Activated CD4-positive, alpha-beta T cell treated with anti-CD3 and anti-CD28 coated beads for 36 hours (primary cell): ENCODE measurements at places on chromosomes 1 and 21. TPM values are rescaled to one million over a fixed set of nuclear protein-coding genes. Genes with fewer than 3 reads are reported as not detected.

DNA sequence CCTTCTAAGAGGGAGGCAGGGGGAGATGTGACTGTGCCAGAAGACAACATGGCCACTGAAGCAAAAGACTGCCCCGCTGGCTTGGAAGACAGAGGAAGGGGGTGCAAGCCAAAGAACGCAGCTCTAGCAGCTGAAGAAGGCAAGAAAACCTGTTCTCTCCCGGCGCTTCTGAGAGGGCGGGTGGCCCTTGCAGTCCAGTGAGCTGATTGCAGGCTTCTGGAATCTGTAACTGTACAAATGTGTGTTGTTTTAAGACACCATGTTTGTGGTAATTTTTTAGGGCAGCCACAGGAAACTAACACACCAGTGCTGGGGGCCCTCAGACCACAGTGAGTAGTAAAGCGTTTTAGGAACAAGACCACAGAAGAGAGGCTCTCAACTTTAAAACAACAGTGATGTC is 47.0 kb downstream of the CD46 start:
- H3K4me3 ChIP-seq = no peak overlapping the region
- no peaks in the 10 kb centered on the region for H3K27me3 ChIP-seq
- peaks cover 19% of the 10 kb centered on the region for H3K36me3 ChIP-seq
- no peak for DNase-seq

DNA sequence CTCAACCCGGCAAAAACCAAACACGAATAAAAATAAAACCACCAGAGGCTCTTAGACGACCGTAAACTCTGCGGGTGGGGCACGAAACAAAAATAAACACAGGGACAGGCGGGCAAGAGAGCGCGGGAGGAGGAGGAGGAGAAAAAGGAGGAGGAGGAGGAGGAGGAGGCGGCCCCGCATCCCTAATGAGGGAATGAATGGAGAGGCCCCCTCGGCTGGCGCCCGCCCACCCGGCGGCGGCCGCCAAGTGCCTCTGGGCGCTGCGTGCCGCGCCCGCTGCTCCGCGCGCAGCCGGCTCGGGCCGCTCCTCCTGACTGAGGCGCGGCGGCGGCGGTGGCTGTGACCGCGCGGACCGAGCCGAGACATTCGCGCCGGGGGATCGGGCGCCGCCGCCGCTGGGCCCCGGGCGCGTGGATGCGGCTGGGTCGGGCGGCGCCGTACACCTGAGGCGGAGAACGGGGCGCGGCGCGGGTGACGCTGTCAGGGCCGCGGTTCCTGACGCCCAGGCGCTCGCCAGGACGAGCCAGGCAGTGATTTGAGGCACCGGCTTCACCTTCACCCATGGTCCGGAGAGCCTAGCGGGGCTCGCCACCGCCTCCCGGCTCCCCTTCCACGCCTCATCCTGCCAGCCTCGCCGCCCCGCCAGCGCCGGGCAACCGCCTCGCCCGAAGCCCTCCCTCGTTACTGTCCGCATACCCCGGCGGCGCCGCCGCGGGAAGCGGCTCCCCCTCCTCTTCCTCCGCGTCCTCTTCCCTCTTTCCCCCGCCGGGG is at the start of gene MARK1:
Gene MARK1 (plus strand): TSS at position 229 of the 771 bp plus-strand sequence. CDS start 687 bp downstream, outside the sequence.
- H3K36me3 ChIP-seq = peaks cover 1% of the 10 kb centered on the region
- H3K4me1 ChIP-seq = peaks cover 9% of the 10 kb centered on the region
- H3K27me3 ChIP-seq = peaks cover 62% of the 10 kb centered on the region
- peak within 1 kb of the TSS; percentile 42 for H3K27ac ChIP-seq

GRCh38 chr21:31520561-31521098 is 138.9 kb upstream of the SOD1 start:
- H3K4me3 ChIP-seq = no peak overlapping the region
- no peaks in the 10 kb centered on the region for H3K27me3 ChIP-seq
- DNase-seq = no peak
- H3K4me1 ChIP-seq = peaks cover 4% of the 10 kb centered on the region

Gene ENAH
- 0.81 TPM for total RNA-seq

DNA sequence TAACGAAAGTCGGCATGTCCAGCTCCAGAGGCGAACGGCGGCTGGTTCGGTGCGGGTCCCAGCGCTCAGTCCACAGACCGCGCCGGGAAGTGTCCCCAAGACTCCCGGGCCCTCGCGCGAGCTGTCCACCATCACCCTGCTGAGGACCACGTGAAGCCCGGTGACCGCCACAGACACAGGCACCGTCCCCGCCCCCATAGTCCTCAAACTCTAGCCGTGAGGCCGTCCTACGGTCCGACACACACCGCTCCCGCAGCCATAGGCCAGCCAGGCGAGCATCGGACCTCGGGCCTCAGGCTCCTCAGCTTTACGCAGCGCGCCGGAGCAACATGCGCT is 535 bp downstream of the SETD4 start:
- H3K4me3 ChIP-seq = peak overlapping the region; percentile 89
- peaks cover 14% of the 10 kb centered on the region for H3K4me1 ChIP-seq
- H3K27me3 ChIP-seq = no peaks in the 10 kb centered on the region
- no peak for DNase-seq
- peaks cover 30% of the 10 kb centered on the region for H3K36me3 ChIP-seq
- H3K27ac ChIP-seq = peak overlapping the region; percentile 92

GRCh38 chr1:28129150-28129549 is 40.7 kb upstream of the EYA3 start:
- no peaks in the 10 kb centered on the region for H3K36me3 ChIP-seq
- H3K27me3 ChIP-seq = peaks cover 13% of the 10 kb centered on the region
- no peak overlapping the region for H3K27ac ChIP-seq
- no peak for DNase-seq
- H3K4me1 ChIP-seq = no peaks in the 10 kb centered on the region

Gene GJB5
- total RNA-seq = not detected

GRCh38 chr21:36010801-36011200 is 49.5 kb downstream of the SETD4 start:
- no peaks in the 10 kb centered on the region for H3K4me1 ChIP-seq
- H3K27me3 ChIP-seq = peaks cover 7% of the 10 kb centered on the region
- no peak overlapping the region for H3K27ac ChIP-seq

DNA sequence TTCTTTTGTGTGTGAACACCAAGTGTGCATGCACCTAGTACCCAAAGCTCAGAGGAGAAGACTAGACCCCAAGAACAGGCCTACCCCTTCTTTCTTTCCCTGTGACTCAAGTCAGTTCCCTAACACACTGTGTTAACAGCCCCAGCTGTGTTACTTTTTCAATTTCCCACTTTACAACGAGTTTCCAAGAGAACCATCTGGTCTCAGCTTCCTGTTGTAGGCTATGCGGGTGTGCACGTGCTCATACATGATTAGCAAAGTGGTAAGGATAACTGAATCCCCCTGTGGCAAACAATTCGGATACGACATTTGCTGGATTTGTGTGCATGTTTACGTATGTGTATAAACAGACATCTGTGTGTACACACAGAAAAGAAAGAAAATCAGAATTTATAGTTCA is 17.9 kb downstream of the IFNAR2 start:
- peak overlapping the region; percentile 72 for H3K27ac ChIP-seq
- H3K36me3 ChIP-seq = peaks cover 83% of the 10 kb centered on the region
- no peak overlapping the region for H3K4me3 ChIP-seq
- no peaks in the 10 kb centered on the region for H3K27me3 ChIP-seq
- peaks cover 64% of the 10 kb centered on the region for H3K4me1 ChIP-seq
- DNase-seq = no peak
